ENCODE measurements at places on chromosomes 4 and X.

DNA sequence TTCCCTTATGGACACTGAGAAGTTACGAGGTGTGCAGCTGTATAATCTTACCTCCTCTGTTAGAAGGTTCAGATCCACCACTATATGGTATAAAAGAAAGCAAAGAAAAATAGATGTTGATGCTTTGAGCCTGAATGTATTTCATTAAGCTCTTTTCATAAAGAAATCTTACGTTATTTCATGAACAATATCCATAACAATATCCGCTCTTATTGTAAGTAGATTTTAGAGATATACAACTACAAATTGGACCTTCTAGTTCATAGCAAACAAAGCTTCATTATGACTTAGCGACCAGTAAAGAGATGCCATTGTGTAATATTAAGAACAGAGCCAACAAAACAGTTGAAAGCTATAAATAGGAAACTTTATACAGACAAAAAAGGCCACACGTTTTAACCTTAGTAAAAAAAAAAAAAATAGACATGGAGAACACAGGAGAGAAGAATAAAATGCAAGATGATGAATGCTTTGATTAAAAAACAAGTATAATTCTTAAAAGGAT is 203.6 kb downstream of the PDGFC start:
- DNase-seq = no peak

DNA sequence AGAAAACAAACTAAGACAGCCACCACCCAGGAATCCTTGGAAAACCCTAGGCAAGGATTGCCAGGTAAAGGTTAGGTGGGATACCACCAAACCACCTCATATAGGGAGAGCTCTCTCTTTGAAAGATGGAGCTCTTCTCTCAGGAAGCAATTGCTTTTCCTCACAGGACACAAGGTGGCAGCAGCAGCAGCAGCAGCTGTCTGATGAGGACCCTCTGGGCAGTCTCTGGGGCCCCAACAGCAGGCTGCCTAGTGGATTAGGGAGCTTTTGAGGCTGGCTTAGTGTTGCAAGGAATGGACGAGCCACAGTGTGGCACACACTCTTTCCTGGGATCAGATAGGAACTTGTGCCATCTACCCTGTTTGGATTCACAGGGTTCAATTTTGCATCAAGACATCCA is 41.4 kb upstream of the CHRDL1 start:
- no peak for DNase-seq

- peak; percentile 51 for DNase-seq
Measured at GRCh38 chrX:136689436-136689835, 41.5 kb downstream of the CD40LG start.

- DNase-seq = no peak
Measured at GRCh38 chrX:57453901-57454300, 137.9 kb upstream of the ZXDB start.

DNA sequence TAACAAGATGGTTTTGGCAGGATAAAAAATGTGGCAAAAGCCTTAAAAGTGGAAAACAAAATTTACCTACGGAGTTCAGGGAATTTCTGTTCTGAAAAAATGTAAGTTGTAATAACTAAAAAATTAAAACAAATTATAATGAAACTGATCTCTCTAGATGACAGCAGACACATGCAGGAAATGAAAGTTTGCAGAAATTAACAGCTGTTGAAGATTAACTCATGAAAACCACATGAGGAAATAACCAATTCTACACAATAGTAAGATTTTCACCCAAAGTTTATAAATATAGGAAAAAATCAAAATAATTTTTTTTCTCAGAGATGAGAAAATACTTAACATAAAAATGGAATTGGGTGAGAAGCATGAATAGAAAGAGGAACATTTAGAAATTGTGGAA is 47.5 kb upstream of the UGT2B15 start:
- no peak for DNase-seq

GRCh38 chr4:60463857-60464502 is 736.1 kb upstream of the ADGRL3 start:
- peak; percentile 14 for DNase-seq

DNA sequence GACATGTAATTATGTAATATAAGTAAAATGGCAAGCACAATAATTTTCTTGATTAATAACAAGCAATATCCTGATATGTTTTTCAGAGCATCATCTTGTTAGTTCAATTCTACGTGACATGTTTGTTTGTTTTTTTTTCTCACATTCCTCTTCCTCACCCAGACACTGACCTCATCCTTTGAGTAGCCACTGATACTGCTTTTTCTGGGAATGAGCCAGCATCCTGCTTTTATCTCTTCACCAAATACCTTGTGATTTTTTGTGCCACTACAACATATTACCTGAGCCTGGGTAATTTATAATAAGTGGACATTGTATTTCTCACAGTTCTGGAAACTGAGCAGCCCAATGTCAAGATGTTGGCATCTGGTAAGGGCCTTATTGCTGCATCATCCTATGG is 484.0 kb downstream of the NAF1 start:
- peak; percentile 16 for DNase-seq

DNA sequence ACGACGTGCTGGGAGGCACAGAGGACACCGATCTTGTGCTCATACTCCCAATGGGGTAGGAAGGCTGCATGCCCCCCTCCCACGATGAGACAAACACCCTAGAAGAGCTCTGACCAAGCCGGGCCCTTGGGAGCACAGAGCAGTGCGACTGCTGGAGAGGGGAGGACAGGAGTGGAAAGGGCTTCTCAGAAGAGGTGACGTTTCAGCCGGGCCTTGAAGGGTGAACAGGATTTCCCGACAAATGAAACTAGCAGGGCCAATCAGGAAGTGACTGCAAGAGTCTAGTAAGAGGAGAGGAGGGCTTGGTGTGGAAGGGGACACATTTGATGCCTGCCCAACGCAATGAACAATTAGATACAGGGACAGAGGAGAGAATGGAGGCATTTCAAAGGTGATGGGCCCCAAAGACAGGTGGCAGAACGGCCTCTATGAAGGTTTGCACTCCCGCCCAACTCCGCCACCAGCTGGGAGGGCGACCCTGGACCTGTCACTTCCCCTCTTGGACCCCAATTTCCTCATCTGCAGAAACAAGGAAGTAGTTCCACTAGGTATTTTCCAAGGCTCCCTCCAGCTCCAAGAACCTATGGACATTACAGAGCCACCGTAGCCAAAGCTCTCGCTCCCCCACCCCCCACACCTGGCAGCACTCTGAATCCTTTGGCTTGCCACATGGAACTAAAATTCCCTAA is 3.9 kb downstream of the HCFC1 start:
- no peak for DNase-seq

DNA sequence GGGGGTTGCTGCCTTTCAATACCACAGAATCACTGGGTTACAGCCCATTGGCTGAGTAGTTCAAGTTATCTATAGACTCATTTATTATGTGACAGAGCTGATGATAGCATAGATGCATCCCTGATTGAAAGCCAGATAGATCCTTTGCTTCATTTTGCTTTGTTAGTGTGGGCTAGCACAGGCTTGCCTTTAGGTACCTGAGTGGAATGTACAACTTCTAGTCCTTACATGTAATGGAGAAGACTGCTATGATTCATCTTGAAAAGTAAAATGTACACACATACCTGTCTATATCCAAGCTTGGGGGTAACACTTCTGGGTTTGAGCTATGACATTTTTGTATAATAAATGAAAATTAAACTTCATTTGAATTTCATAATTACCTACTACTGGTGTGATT is 226.0 kb upstream of the FTHL17 start:
- no peak for DNase-seq

DNA sequence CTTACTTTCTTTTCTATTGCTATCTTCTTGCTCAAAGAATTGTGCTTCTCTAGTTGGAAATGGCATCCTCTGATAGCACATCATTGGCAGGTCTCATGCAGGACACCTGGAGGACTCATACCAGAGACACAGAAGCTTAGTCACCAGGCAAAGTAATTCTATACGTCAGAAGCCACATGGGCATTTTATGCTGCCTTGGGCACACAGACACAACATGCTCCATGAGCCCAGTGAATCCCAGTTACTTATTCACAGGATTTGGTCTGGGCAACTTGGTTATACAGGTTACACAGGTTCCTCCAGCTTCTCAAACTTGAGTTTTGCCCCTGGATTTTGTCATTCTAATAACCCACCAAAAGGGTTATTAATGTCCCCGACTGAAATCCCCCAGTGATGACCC is 7.1 kb downstream of the RASSF6 start:
- no peak for DNase-seq

- DNase-seq = no peak
Measured at GRCh38 chrX:52416816-52417215, 48.0 kb downstream of the XAGE2 start.

- DNase-seq = no peak
Measured at GRCh38 chrX:35357656-35358055, 415.1 kb downstream of the FAM47B start.

DNA sequence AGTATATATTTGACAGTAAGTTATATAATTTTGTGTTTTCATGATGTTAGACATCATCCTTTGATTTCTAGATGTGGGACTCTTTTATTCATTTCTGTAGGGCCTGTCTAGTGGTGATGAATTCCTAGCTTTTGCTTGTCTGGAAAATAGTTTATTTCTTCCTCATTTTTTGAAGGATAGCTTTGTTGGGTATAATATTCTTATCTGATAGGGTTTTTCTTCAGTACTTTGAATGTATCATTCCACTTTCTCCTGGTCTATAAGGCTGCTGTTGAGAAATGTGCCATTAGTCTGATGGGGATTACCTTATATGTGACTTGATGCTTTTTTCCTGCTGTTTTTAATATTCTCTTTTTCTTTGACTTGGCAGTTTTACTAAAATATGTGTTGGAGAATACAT is 1104.5 kb downstream of the FAT4 start:
- DNase-seq = no peak

DNA sequence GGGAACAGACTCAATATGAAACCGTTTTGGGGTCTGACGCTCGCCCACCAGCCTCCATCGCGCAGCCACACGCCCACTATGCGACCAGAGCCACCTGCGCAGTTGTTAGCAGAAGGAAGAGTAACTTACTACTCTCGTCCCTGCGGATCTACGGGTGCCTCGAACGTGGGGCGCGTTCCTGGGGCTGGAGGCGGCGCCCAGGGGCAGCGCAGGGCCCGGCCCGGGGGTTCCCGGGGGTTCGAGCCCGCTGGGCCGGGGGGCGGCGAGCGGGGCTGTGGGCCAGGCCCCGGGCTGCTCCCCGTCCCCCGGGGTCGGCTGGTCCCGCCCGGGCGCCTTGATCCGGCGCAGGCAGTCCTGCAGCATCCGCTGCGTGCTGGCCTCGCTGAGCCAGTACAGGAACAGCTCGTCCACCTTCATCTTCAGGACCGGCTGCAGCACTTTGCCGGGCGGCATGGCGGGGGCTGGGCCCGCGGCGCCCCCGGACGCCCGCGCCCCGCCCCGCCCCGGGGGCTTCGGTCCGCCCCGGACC is 404 bp downstream of the PPP2R3B start:
- no peak for DNase-seq

- peak; percentile 58 for DNase-seq
Measured at GRCh38 chr4:141905751-141906150, 269.4 kb downstream of the IL15 start.

DNA sequence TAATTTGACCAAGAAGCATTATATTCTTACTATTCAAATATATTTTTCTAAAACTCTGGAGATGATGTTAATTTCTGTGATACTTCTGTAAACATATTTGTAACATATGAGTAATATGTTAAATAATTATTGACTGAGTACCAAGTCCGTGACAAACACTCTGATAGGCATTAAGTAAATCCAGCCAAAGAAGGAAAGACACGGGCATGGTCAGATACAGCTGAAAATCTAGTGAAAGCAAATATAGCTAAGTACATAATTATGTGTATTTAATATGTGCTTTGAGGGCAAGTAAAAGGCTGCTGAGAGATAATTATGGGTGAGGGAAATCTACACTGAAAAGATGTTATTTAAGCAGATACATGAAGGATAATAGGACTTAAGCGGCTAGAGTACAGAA is 1263.6 kb upstream of the ADGRL3 start:
- no peak for DNase-seq

GRCh38 chr4:24105327-24106038 is 215.6 kb upstream of the PPARGC1A start:
- peak; percentile 89 for DNase-seq

- DNase-seq = peak; percentile 29
Measured at GRCh38 chrX:68432648-68433047, 647 bp downstream of the OPHN1 start.

DNA sequence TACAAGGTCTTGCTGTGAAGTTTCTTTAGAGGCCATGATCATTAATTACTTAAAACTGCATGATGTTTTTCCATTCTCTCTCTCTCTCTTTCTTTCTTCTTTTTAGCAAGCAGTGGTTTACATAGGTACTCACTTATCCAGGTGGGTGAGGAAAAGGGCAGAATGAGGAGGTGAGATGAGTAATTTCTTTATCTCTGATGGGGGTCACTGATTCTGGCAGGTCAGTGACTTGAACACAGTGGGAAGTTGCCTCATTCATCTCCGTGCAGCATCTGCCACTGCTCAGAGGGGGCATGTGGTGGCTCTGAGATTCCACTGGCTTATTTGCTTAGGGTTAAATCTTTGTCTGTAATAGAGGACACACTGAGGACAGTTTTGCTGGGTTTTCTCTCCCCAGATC is 62.6 kb downstream of the FAM114A1 start:
- no peak for DNase-seq

GRCh38 chr4:84796394-84796793 is 170.1 kb downstream of the WDFY3 start:
- DNase-seq = no peak

DNA sequence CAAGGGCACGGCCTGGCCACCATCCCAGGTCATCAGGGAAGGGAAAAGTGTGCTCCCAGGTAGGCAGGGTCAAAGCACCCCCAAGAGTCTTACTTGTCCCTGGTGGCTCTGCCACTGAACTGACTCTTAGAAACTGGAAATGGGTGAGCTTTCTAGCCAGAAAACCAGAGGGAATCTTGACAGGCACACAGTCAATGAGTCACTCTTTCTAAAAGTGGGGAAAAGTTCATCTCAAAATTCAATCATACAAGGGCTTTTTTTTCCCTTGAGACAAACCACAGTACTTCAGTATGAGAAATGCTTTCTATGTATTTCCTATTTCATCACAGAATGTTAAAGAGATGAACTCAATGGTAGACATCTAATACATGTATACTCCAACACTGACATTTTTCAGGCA is 12.5 kb downstream of the HPF1 start:
- peak; percentile 50 for DNase-seq

DNA sequence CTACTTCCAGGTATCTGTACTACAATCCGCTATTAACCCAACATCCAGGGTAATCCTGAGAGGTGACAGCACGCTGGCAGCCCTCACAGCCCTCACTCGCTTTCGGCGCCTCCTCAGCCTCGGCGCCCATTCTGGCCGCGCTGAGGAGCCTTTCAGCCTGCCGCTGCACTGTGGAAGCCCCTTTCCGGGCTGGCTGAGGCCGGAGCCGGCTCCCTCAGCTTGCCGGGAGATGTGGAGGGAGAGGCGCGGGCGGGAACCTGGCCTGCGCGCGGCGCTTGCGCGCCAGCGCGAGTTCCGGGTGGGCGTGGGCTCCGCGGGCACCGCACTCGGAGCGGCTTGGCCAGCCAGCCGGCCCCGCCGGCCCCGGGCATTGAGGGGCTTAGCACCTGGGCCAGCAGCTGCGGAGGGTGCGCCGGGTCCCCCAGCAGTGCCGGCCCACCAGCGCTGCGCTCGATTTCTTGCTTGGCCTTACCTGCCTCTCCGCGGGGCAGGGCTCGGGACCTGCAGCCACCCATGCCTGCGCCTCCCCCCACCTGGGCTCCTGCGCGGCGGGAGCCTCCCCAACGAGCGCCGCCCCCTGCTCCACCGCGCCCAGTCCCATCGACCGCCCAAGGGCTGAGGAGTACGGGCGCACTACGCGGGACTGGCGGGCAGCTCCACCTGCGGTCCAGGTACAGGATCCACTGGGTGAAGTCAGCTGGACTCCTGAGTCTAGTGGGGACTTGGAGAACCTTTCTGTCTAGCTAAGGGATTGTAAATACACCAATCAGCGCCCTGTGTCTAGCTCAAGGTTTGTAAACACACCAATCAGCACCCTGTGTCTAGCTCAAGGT is 87.3 kb downstream of the PRSS12 start:
- DNase-seq = peak; percentile 57
